Activated CD4-positive, alpha-beta T cell treated with anti-CD3 and anti-CD28 coated beads, Interleukin-2, amount 10 ng/mL, durations not matched to agents 7 days and 5 days (primary cell): ENCODE measurements at places on chromosomes 13 and 19. TPM values are rescaled to one million over a fixed set of nuclear protein-coding genes. Genes with fewer than 3 reads are reported as not detected.

DNA sequence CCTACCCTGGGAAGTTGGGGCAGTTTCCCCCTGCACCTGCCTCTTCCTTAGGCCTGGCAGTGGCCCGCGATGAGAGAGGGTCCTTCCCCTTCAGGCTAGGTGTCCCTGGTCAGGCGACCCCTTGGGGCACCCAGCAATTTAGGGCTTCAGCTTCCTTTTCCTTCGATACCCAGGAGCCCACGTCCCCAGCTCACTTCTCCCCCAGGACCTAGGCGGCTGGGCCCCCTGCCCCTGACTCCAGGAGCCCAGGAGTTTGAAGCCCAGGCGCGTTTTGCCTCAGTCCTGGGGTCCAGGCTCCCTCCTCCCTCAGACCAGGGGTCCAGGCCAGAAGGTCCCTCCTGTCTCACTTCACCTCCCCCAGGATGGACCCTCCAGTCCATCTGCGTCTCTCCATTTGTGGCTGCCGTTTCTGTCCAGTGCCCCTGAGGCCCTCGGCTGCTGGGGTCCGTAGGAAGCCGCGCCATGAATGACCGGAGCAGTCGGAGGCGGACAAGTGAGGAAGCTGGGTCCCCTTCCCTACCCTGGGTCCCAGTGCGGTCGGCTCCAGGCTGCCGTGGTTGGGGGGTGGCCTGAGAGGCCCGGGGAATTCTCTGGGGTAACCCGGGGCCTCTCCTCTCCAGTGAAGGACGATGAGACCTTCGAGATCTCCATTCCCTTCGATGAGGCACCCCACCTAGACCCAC lies 714 bp downstream of the CCDC106 start:
- peak overlapping the region; percentile 62 for H3K27ac ChIP-seq
- H3K4me3 ChIP-seq: peak overlapping the region; percentile 71
- no peak for DNase-seq
- peaks cover 18% of the 10 kb centered on the region for H3K36me3 ChIP-seq

- peak overlapping the region; percentile 60 for H3K4me3 ChIP-seq
- H3K27ac ChIP-seq: peak overlapping the region; percentile 96
- peaks cover 16% of the 10 kb centered on the region for H3K36me3 ChIP-seq
- peaks cover 86% of the 10 kb centered on the region for H3K4me1 ChIP-seq
- DNase-seq: no peak
Observed at GRCh38 chr19:35206855-35207254, 21.7 kb downstream of the FAM187B start.

DNA sequence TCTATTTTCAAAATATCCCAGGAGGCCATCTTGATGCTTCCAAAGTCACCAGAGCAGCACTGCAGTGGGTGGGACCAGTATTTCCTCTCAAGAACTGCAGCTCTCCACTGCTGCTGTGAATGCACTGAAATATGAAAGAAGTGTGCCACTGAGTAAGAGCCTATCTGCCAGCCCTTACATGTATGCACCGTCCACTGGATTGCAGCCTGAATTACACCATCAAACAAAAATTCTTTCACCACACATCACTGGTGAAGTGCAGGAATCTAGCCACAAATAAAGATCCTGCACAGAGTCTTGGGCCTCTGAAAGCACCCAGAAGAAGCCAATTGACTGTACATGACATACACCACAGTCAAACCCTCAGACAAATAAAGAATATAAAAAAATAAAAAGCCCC lies 249.0 kb downstream of the LHFPL6 start:
- H3K4me1 ChIP-seq: no peaks in the 10 kb centered on the region
- no peak for DNase-seq
- no peak overlapping the region for H3K27ac ChIP-seq
- no peaks in the 10 kb centered on the region for H3K36me3 ChIP-seq

- peaks cover 26% of the 10 kb centered on the region for H3K4me1 ChIP-seq
- H3K27ac ChIP-seq: no peak overlapping the region
- peaks cover 23% of the 10 kb centered on the region for H3K36me3 ChIP-seq
- H3K4me3 ChIP-seq: peak overlapping the region; percentile 83
- H3K27me3 ChIP-seq: no peaks in the 10 kb centered on the region
Observed at GRCh38 chr19:48471836-48472235, 2.7 kb downstream of the CYTH2 start.

GRCh38 chr13:47959468-47960247 lies 41.4 kb downstream of the SUCLA2 start:
- no peak overlapping the region for H3K27ac ChIP-seq
- H3K27me3 ChIP-seq: no peaks in the 10 kb centered on the region
- H3K36me3 ChIP-seq: peaks cover 79% of the 10 kb centered on the region
- no peak for DNase-seq

GRCh38 chr19:1125601-1126467 lies 22.0 kb downstream of the GPX4 start:
- H3K4me1 ChIP-seq: peaks cover 15% of the 10 kb centered on the region
- H3K27ac ChIP-seq: peak overlapping the region; percentile 19
- H3K36me3 ChIP-seq: peaks cover 26% of the 10 kb centered on the region

The ZNF709 gene
- 2.2 TPM for total RNA-seq

The SPIB gene
- total RNA-seq: 0.50 TPM

The IL12RB1 gene
- 86.8 TPM for total RNA-seq
